ENCODE measurements at places on chromosomes 7 and 10. TPM values are rescaled to one million over a fixed set of nuclear protein-coding genes. Genes with fewer than 3 reads are reported as not detected.

DNA sequence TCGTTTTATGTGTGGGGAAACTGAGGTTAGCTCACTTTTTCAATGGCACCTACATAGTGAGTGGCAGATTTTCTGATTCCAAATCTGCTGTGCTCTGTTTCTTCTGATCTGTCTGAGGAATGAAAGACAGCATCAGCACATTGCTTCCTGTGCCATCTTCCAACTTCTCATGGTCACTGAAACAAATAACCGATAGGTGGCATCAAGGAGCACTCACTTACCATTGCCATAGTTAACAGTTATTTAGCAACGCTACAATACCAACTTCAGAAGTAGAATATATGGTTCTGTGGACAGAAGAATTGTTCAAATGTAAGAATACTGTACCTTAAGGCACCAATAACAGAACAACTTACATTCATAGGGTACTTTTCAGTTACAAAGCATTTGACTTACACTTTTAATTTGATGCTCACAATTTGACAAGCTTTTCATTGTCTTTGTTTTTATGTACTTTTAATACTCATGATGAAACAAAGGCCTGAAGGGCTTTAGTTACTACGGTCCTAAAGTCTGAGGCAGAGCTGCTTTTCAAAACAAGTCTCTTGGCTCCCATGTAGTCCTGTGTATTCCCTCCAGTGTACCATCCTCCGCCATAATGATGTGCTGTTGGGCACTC lies 228.9 kb upstream of the TCF7L2 start:
- DNase-seq = peak; percentile 20

- DNase-seq = no peak
Measured at GRCh38 chr7:50637725-50638643, 72.8 kb upstream of the DDC start.

DNA sequence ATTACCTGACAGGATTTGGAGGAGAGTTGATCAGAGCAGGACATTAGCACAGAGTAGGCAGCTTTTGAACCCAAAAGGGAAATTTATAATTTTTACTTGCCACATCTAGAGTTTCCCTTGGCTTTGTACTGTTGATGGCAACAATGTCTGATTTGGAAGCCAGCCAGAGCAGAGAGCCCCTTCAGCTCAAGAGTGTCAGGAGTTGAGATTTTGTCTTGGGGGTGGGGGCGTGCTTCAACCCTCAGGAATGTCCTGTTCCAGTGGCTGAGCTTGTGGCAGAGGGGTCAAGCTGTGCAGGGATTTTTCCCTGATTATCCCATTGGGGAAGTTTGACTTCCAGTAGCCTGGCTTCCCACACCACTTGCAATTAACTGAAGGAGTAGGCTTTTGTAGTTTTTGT lies 27.0 kb downstream of the SP4 start:
- DNase-seq = no peak

SEMA4G gene
- total RNA-seq = 6.5 TPM

DNA sequence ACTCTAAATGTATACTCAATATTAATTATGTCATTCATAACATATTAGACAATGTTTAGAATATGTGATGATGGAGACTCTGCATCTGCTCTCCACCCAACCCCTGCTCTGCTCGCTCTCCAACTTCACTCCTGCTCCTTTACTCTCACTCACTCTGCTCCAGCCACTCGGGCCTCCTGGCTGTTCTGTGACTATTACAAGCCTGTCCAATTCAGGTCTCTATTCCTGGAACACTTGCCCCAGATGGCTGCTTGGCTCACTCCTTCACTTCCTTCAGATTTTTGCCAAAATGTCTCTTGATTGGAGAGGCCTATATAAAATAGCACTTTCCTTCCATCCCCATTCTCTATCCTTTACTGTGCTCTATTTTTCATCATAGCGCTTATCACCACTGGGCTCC lies 84.8 kb downstream of the HBP1 start:
- DNase-seq = no peak

DNA sequence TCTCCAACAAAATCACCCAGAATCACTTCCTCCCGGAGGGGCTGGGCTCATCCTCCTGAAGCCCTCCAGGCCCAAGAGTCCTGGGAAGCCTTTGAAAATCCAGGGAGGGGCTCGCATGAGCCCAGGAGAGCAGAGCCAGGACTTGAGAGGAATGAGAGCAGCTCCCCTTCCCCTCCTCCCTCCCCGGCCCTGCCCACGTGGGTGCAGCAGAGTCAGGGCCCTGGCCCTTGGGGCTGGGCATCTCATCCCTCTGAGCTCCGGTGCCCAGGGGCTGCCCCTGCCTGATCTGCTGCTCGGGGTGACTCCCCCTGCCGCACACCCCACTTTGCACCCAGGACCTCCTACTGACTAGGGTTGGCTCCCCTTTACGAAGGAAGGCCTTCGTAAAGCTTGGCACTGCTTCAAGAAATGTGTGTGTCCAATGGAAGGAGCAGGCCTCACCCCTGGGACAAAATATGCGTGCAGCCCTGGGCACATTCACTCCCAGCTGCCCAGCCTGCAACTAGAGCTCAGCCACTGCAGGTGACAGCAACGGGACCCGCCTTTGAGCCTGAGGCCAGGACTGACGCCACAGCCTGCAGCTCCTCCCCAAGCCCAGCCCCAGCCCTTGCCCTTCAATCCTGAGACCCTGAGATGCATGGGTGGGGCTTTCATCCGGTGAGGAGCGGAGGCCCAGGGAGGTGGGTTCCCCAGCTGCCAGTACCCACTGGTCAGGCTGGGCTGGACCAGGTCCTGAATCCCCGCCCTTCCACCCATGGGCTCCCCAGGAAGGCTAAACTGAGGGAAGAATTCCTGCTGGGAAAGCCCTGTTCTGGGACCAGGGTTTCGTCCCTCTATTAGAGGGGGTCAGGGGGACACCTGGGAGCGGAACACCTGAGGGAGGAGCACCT lies 21.8 kb downstream of the PWWP2B start:
- peak; percentile 24 for DNase-seq

IDI2 gene
- not detected for total RNA-seq

- DNase-seq = no peak
Measured at GRCh38 chr10:50375051-50375452, 123.7 kb upstream of the ASAH2 start.

DNA sequence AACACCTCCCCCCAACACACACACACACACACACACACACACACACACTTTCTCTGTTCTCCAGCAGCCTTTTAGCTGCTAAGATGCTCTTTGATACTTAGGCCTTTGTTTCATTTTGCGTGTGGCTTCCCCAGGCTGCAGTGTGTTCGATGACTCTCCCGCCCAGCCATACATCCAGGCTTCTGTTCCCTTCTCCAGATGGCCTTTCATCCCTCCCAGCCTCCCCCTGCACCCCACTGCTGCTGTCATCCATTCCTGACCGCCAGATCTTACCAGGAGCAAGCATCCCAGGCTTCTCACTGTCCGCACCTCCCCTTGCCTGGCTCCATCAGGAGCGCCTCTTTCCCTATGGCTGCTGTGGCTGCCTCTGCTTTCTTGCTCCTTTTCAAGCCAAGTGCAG lies 77.8 kb upstream of the PPIF start:
- no peak for DNase-seq

SPDYE8 gene
- under 0.01 TPM for total RNA-seq

Measured in frontal cortex (tissue), 4 donors.